ENCODE measurements at places on chromosomes 5 and 9.

- no peak for DNase-seq
Measured at GRCh38 chr9:136011703-136012496, 50.7 kb upstream of the UBAC1 start.

DNA sequence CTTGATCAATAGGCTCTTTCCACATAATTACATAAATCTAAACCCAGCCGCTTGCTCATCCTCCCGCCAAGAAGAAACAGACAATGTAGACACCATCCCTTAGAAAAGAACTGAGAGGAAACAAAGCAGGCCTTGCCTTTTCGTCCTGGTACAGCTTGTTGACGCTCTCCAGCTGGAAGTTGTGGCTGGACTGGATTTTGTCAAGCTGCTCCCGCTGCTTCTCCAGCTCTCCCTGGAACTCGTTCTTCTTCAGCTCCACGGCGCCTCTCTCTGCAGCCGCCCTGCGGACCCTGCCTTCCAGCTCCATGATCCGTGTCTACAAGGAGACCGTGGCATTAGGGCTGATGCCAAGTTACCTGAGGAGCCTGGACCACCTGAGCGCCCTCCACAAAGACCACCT, 22.1 kb downstream of the GOLM1 start:
- no peak for DNase-seq

DNA sequence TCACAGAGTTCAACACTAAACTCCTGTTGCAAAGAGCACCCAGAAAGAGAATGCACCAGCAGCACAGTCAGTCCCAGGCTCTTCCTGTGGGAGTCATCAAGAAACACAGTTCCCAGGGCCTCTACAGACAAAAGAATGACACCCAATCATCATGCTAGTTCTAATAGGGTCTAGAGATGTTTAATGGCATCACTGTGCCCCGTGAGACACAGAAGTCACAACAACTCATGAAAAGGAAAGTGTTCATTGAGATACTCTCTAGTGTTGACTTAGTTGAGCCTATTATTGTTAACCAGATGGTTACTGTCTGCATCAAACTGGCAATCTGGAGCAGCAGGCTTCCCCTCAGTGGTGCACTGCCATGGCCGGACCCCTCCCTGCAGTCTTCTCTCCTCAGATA, 1.6 kb downstream of the KLHL3 start:
- DNase-seq, result no peak

- no peak for DNase-seq
Measured at GRCh38 chr5:69202497-69202896, 13.1 kb downstream of the CENPH start.

- no peak for DNase-seq
Measured at GRCh38 chr5:171667341-171668096, 118.1 kb upstream of the SMIM23 start.

DNA sequence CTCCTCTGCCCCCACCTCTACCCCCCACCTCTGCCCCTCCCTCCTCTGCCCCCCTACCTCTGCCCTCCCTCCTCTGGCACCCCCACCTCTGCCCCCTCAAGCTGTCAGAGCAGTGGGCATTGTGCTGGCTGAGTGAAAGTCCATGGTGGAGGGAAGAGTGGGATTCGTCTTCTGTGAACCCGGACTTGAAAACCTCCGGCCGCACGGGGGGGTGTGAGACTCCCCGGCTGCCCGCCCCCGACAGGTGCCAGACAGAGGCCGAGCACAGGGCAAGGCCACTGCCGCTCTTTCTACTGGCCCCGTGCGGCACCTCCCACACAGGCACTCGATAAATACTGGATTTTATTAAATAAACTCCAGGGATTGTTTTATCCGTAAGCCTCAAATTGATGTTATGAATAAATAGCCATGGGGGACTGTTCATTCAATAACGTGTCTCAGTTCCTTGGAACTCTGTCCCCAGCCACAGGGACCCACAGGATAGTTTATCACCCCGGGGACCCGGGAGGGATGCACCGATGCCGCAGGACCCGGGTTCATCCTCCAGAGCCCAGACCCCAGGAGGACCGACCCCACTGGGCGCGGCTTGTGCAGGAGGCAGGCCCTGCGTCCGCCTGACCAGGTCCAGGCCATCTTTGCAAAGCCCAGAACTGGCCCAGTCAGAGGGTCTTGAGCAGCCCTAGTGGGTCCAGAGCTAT, 2.6 kb upstream of the QRFP start:
- DNase-seq, result no peak

- no peak for DNase-seq
Measured at GRCh38 chr9:88949961-88950340, 41.3 kb upstream of the S1PR3 start.

GRCh38 chr5:51399643-51400006, 16.4 kb downstream of the ISL1 start:
- no peak for DNase-seq

DNA sequence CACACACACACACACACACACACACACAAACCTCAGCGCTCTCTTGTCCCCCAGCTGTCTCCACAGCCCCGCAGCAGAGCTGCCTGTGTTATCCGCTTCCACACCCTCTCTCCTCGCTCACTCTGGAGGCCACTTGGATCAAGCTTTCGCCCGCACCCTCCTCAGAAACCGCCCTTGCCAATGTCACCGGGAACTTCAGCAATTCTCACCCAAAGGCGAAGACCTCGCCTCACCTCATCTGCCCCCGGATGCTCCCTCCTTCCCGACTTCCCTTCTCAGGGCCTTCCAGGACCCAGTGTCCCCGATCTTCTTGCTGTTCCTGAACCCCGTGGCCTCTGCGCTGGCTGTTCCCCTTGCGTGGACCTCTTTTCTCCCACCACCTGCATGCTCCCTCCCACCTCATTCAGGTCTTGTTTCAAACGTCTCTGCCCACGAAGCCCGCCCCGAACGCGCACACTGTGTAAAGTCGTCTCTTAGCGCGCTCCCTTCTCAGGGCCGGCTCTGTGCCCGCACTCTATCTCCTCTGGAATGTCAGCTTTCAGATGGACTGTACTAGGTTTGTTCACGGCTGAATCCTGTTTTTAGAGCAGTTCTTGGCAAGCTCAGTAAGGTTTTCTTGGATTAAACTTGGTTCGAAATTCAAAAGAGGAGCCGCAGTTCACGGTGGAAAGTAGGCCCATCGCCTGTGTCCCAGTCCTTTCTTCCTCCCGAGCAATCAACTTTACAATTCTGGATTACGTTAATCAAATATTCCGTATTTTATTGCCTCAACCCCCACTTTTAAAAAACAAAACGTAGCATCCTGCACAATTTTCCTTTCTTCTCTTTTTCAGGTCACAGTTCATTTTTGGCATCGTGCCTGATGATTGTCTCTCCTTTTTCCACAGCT, 1.0 kb upstream of the TRIM7 start:
- DNase-seq, result no peak

Data from activated naive CD8-positive, alpha-beta T cell treated with anti-CD3 and anti-CD28 coated beads, Interleukin-2, amount 50 U/mL, for 24 hours (primary cell).